Naive B cell (primary cell): ENCODE measurements at places on chromosomes 1 and 21.

- no peak for DNase-seq
Observed at GRCh38 chr1:115324649-115325420, 13.2 kb downstream of the NGF start.

DNA sequence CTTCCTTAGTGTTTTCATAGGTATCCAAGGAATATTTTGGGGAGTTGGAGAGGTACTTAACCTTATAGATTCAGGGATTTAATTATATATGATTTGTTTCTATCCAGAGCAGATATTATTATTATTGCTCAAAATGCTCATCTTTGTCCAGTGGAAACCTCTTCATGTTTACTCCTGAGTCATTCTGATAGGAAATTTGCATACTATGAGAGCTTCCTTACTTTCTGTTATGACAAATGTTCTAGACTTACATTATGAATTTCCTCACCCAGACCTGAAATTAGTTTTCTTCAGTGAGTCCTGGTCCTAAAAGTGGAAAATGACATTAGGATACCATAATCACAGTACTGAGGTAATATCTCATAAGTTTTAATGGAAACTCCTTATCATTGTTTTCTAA, 57.5 kb upstream of the PLPPR5 start:
- DNase-seq = no peak

DNA sequence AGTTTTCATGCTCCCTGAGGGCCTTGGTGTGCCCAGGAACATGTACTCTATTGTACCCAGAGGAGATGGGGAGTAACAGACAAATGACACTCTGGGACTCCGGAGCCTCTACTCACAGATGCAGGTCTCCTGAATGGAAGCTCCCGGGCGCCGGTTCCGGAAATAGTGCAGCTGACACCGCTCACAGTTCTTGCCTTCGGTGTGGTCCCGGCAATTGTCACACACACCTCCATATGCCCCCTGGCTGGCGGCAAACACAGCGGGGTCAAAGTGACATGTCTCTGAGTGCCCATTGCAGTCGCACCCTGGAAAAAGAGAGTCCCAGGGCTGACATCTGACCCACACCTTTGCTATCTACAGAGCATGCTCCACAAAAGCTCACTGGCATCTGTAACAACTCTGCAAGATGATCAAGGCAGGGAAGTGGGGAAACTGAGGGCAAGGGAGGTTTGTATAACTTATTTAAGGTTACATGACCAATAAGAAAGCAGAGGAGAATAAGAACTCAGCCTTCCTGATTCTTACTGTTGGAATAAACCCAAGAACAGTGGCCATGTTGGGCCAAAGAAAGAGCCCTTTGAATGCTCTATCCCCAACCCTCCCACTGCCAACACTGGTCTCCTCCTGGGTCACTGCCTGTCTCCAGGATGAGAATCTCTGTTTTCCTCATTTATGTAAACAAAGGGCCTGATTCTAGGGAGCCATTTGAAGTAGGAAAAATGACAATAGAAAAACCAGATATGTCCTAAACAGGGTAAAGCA, 22.4 kb downstream of the LAMB3 start:
- DNase-seq = no peak

GRCh38 chr1:191993549-191993948, 164.7 kb upstream of the RGS18 start:
- no peak for DNase-seq

DNA sequence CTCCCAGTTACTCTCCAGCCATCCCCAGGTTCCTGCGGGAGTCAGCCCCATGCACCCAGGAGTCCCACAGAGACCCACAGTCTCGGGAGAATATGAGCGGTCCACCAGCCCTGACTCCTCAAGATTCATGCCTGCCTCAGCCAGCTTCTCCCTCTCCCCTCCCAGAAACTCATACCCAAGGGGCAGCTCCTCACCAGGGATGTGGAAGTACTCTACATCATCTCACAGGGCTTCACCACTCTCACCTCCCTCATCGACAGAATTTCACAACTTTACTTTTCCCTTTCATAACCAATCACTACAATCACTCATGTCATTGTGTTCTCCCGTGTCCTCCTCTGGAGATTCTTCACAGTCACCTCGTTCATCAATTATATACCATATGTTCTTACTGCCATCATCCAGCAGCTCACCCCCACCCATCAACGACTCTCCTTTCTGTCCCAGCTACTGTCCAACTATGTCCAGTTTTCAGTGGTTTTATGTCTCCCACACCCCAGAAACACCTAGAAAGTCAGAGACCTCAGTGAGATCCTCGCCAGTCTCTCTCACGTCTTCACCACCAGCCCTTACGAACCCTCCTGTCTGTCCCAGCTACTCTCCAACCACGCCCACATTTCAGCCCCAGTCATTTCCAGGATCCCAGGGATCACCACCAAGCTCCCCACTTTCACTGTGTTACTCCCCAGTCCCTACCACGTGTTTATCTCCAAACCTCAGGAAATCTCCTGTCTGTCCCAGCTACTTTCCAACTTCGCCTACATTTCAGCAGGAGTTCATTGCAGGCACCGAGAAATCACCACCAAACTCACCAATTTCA, 1530.1 kb upstream of the TPTE start:
- no peak for DNase-seq

DNA sequence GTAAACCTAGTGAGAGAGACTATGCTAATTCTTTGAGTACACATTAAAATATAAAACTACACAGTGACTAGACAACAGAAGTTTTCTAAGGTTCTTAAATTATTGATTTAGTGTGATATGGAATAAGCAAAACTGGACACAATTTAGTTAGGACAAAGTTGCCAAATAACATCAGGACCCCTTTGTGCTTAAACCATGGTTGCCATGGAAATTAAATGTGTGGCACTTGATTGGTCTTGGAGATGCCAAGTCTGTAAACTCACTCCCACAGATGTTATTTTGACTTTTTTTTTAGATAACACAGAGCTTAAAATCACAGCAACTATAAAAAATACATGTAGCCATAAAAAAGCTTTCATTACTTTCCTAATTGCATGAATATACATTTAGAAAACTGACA, 234.6 kb downstream of the BRINP3 start:
- no peak for DNase-seq

GRCh38 chr1:26126321-26127084, 14.9 kb downstream of the PDIK1L start:
- peak; percentile 55 for DNase-seq
